ENCODE measurements at places on chromosomes 5 and 9.

DNA sequence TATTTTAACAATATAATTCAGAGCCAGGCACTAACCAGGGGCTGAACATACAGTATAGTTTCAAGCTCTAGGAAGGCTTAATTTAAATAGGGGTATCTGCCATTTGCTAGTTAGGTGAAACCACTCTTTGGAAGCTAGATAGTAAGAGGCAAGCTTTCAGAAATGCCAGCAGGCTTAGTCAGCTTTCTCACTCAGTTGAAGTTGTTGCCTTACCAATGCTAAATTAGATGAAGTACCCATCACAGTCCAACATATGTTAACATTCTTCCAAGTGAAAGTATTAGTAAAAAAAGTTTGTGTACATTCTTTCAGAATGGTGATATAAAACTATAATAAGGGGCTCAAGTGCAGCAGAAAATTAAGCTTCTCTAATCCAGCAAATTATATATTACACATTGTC is 215.0 kb downstream of the CNTLN start:
- DNase-seq = no peak

- no peak for DNase-seq
Measured at GRCh38 chr5:126947146-126948010, 83.0 kb downstream of the MARCHF3 start.

GRCh38 chr5:61603211-61603908 is 271.3 kb downstream of the ZSWIM6 start:
- DNase-seq = no peak

GRCh38 chr5:34497470-34497808 is 158.7 kb upstream of the RAI14 start:
- no peak for DNase-seq

- no peak for DNase-seq
Measured at GRCh38 chr5:33439905-33440481, 772 bp upstream of the TARS1 start.

Measured in activated CD8-positive, alpha-beta memory T cell treated with anti-CD3 and anti-CD28 coated beads for 1 hour (primary cell).